ENCODE measurements at places on chromosomes 6 and 20.

GRCh38 chr6:37906121-37906520 lies 86.6 kb downstream of the ZFAND3 start:
- no peak for DNase-seq
- peaks cover 17% of the 10 kb centered on the region for H3K4me1 ChIP-seq
- H3K27me3 ChIP-seq, result no peaks in the 10 kb centered on the region
- H3K36me3 ChIP-seq, result no peaks in the 10 kb centered on the region
- no peak overlapping the region for H3K27ac ChIP-seq

DNA sequence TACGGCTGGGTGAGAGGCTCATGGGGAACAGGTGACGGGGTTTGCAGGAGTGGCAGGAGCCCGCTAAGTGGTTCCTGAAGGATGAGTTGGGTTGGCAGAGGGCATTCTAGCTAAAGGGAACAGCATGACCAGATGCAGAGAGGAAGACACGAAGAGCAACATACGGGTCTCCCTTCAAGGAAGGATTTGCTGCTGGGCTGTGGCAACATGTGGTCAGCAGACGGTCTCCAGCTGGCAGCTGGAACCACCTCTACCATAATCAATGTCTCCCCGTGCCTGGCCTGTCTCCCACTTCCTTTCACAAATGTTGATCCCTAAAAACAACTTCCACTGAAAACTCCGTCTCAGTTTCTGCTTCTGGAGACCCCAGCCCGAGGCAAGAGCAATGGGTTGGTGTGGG lies 80.6 kb upstream of the SULF2 start:
- peaks cover 7% of the 10 kb centered on the region for H3K4me1 ChIP-seq
- no peak overlapping the region for H3K4me3 ChIP-seq
- H3K27ac ChIP-seq, result no peak overlapping the region
- H3K27me3 ChIP-seq, result peaks cover 22% of the 10 kb centered on the region
- no peak for DNase-seq
- no peaks in the 10 kb centered on the region for H3K36me3 ChIP-seq

GRCh38 chr20:9087531-9088217 lies 18.8 kb downstream of the PLCB4 start:
- no peak overlapping the region for H3K27ac ChIP-seq
- no peaks in the 10 kb centered on the region for H3K27me3 ChIP-seq
- no peak overlapping the region for H3K4me3 ChIP-seq
- H3K36me3 ChIP-seq, result peaks cover 3% of the 10 kb centered on the region
- peaks cover 38% of the 10 kb centered on the region for H3K4me1 ChIP-seq
- no peak for DNase-seq

- no peaks in the 10 kb centered on the region for H3K27me3 ChIP-seq
- no peak for DNase-seq
- no peak overlapping the region for H3K4me3 ChIP-seq
- peaks cover 22% of the 10 kb centered on the region for H3K4me1 ChIP-seq
- no peaks in the 10 kb centered on the region for H3K36me3 ChIP-seq
Measured at GRCh38 chr20:8344631-8345030, 212.6 kb downstream of the PLCB1 start.

GRCh38 chr6:166970091-166970490 lies 13.7 kb upstream of the RNASET2 start:
- H3K27ac ChIP-seq, result no peak overlapping the region
- DNase-seq, result no peak
- H3K27me3 ChIP-seq, result no peaks in the 10 kb centered on the region
- H3K4me3 ChIP-seq, result no peak overlapping the region

DNA sequence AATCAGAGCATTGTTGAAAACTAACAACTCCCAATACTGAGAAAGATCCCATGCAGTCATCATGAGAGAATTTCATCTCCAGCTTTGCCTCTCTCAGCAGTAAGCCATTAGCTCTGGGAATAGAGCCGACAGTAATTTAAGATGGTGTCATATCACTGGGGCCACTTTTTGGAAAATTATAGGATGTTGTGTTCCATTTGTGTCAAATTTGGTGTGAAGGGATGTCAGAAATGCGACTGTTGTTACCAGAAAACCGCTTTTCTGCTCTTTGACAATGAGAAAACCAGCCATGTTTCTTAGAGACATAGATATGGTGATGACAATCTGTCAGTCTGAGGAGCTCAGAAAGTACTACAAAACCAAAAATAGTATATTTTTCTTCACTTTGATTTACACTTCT lies 106.3 kb upstream of the KHDRBS2 start:
- H3K36me3 ChIP-seq, result no peaks in the 10 kb centered on the region
- H3K4me1 ChIP-seq, result no peaks in the 10 kb centered on the region

DNA sequence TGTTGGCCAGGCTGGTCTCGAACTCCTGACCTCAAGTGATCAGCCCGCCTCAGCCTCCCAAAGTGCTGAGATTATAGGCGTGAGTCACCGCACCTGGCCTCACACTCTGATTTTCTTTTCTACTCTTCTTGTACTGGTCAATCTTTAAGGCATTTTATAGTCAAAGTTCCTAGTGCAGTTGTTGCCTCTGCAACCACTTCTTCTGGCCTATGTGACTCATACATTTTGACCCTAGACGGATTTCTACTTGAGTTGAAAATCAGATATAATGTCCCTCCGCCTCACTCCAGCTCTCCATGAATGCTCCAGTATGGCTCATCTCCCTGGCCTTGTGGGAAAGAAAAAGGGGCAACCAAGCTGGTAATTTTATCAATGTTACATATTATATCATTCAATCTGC lies 42.4 kb downstream of the TNFRSF21 start:
- peaks cover 41% of the 10 kb centered on the region for H3K36me3 ChIP-seq
- peaks cover 7% of the 10 kb centered on the region for H3K4me1 ChIP-seq
- no peak for DNase-seq
- H3K27me3 ChIP-seq, result no peaks in the 10 kb centered on the region
- H3K4me3 ChIP-seq, result no peak overlapping the region

GRCh38 chr20:36794116-36794474 lies 20.5 kb upstream of the DSN1 start:
- DNase-seq, result no peak
- H3K4me3 ChIP-seq, result no peak overlapping the region
- H3K36me3 ChIP-seq, result peaks cover 18% of the 10 kb centered on the region
- no peaks in the 10 kb centered on the region for H3K27me3 ChIP-seq
- H3K27ac ChIP-seq, result no peak overlapping the region
- no peaks in the 10 kb centered on the region for H3K4me1 ChIP-seq

Measured in type B pancreatic cell (in vitro differentiated cells).